ENCODE measurements at places on chromosomes 2 and 18. TPM values are rescaled to one million over a fixed set of nuclear protein-coding genes. Genes with fewer than 3 reads are reported as not detected.

Gene CDH2
- 21.2 TPM for total RNA-seq

Gene PFN4
- total RNA-seq, result 1.1 TPM

Gene UCN
- 2.4 TPM for total RNA-seq

Gene CCDC150
- total RNA-seq, result 7.6 TPM

Gene GALNT5
- 25.6 TPM for total RNA-seq

Gene PDCD1
- 0.16 TPM for total RNA-seq

Gene KIF5C
- total RNA-seq, result 0.16 TPM

DNA sequence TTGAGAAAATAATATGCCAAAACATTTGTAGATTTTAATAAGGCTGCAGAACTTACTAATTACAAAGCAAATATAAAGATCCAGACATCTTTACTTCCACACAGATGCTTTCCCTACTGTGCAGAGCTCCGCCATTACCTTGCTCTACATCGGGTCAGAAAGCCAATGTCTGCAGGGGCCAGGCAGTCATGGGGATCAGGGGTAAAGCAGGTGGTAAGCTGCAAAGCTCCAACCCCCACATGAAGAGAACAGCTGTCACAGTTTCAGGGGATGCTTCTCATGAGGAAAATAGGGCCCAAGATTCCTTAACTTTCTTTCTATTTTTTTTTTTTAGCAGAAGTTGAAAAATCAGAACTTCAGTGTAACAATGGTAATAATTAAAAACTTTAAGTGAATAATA, 102.7 kb downstream of the DCC start:
- DNase-seq, result no peak

- DNase-seq, result no peak
Measured at GRCh38 chr2:62596061-62596921, 90.3 kb upstream of the TMEM17 start.

DNA sequence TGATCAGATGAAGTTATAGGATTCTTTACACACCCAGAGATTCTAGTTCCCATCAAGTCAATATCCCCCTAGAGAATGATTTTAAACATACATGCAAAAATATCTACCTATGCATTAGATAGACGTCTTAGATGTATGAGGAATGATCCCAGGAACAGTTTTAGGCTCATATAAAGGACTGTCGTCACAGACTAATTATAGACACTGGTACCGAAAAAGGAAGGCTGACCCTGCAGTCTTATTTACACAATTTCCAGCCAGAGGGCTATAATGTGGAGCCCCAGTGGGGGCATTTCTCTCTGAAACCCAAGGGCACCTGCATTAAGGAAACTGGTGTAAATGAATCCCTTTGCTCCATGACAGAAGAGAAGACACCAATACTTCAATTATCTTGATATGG, 170.4 kb downstream of the ZNF521 start:
- DNase-seq, result no peak

GRCh38 chr2:215609089-215610032, 173.5 kb upstream of the FN1 start:
- no peak for DNase-seq

DNA sequence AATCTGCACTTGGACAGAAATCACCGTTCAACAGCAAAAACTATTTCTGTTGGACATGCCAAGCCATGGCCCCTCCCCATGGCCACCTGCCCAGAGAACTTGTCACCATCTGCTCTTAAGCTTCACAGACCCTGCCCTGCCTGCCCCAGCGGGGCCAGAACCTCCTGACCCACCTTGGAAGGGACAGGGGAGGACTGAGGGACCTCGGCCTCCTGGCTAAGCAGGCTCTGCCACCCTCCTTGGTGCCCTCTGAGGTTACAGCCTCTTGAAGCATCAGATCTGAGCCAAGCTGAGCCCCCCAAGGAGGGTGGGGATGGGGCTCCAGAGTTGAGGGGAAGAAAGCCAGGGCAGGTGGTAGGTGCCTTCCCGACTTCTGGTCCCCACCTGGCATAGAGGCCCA, 6.5 kb downstream of the TEX261 start:
- no peak for DNase-seq

GRCh38 chr2:5022061-5022460, 670.1 kb upstream of the SOX11 start:
- no peak for DNase-seq

GRCh38 chr2:240891492-240892340, 4.2 kb downstream of the MAB21L4 start:
- DNase-seq, result no peak

DNA sequence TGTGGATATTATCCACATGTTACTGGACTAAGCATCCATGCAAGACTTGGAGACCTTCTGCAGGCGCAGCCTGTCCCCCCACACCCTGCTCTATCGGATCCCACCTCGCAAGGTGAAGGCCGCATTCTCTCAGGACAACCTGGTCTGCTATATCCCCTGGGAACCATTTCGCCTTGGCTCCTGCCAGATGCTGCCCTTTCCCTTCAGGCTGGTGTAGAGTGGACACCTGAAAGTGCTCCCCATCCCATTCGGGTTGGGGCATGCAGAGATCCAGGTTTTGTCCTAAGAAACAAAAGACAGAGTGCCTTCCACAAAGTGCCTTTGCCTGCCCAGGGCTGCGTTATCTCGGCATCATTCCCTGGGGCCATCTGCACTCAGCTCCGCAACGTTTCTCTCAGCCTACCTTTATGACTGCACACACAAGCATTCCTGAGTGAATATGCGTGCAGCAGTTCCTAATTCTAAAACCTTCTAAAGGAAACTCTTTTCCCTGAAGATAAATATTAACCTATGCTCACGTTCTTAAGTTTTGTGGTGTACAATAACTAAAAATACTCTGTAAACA, 20.5 kb downstream of the FHL2 start:
- no peak for DNase-seq

GRCh38 chr2:46506131-46506706, 26.9 kb downstream of the TMEM247 start:
- no peak for DNase-seq

DNA sequence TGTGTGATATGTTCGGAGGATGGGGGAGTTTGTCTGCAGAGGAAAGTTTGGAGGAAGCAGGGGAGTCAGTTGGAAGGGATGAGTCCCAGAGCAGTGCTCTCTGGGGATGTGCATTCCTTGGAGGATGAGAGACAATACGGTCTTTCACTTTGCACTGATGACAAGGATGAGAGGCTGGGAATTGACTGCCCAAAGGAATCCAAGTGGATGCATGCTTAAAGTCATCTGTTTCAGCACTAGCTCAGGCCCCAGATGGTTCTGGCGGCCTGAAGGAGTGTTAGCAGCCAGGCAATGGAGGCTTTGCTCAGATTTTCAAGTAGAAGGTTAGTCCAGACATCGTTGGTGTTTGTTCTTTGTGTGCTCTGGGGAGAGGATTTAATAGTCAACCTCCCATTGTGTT, 100.2 kb downstream of the CRIM1 start:
- DNase-seq, result no peak

Measured in myocyte (in vitro differentiated cells).